ENCODE measurements at places on chromosomes 1 and 21.

DNA sequence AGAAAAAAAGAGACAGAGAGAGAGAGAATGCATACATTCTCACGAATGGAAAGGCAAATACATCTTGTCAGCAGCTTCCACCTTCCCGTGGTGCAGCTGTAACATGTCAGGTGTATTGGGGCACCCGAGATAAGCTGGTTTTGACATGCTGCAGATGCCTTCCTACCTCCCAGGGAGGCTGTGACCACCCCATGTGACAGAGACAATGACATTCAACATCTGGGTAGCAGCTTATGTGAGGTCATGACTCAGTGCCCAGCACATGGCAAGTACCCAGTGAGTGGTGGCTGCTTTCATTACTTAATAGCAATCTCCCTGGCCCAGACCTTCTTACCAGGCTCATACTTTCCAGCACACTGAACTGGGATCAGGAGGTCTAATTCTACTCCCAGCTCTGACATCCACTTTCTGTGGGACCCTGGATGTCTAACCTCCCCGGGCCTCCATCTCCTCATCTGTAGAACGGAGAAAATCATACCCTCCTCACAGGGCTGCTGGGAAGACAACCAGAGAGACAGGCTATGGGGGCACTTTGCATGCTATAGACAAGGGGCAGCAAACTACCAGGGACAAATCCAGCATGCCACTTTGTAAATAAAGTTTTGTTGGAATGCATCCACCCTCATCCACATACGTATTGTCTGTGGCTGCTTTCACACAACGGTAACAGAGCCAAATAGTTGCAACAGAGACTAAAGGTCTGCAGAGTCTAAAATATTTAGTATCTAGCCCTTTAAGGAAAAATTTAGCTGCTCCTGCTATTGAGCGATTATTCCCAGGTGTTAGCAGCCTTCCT, 38.5 kb upstream of the ZBTB40 start:
- no peak overlapping the region for H3K27ac ChIP-seq
- H3K27me3 ChIP-seq = no peaks in the 10 kb centered on the region
- no peak overlapping the region for H3K4me3 ChIP-seq
- no peak for DNase-seq
- H3K36me3 ChIP-seq = no peaks in the 10 kb centered on the region

DNA sequence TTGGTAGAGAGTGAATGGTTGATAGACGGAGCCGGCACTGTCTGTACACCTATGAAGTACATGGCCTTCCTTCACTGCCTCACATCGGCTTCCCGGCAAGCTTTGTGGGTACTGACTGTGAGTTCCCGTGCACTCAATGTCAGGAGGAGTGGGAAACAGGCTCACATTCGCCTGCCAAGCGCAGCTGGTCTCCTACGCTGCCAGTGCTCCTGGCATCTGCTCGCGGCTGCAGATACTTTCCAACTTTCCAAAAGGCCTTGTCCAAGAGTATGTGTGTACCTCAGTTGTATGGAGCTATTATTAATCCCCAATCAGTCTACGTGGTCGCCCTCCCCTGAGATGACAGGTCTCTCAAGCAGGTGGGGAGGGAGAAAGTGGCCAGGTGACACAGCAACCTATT, 180.8 kb downstream of the ZSCAN20 start:
- H3K36me3 ChIP-seq = no peaks in the 10 kb centered on the region
- H3K4me1 ChIP-seq = no peaks in the 10 kb centered on the region
- no peak overlapping the region for H3K27ac ChIP-seq
- no peak overlapping the region for H3K4me3 ChIP-seq

- no peaks in the 10 kb centered on the region for H3K36me3 ChIP-seq
- no peak for DNase-seq
- no peaks in the 10 kb centered on the region for H3K27me3 ChIP-seq
- peaks cover 60% of the 10 kb centered on the region for H3K4me1 ChIP-seq
- no peak overlapping the region for H3K4me3 ChIP-seq
Observed at GRCh38 chr1:93734999-93735398, 53.4 kb upstream of the BCAR3 start.

GRCh38 chr1:230156068-230156467, 89.0 kb downstream of the GALNT2 start:
- H3K4me3 ChIP-seq = no peak overlapping the region
- no peak overlapping the region for H3K27ac ChIP-seq
- H3K36me3 ChIP-seq = peaks cover 7% of the 10 kb centered on the region
- DNase-seq = no peak
- H3K27me3 ChIP-seq = no peaks in the 10 kb centered on the region

GRCh38 chr1:231421546-231421970, 529 bp downstream of the EGLN1 start:
- no peaks in the 10 kb centered on the region for H3K36me3 ChIP-seq
- peak overlapping the region; percentile 95 for H3K4me3 ChIP-seq
- peak overlapping the region; percentile 65 for H3K27ac ChIP-seq
- no peak for DNase-seq

DNA sequence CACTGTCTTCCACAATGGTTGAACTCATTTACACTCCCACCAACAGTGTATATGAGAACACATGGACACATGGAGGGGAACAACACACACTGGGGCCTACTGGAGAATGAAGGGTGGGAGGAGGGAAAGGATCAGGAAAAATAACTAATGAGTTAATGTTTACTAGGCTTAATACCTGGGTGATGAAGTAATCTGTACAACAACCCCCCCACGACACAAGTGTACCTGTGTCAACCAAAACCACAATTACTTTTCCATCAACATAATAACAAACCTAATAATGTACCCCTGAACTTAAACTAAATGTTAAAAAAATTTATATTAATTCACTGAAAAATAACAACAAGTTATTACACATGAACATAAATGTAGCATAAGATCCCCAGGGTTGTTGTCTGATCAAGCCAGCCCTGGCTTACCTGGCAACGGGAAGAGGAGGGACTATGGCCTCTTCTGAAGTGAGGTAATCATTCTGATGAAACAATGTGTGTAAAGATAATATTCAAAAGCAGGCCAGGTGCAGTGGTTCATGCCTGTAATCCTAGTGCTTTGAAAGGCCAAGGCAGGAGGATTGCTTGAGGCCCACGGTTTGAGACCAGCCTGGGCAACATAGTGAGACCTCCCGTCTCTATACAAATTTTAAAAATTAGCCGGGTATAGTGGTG, 40.8 kb upstream of the HEATR1 start:
- H3K4me3 ChIP-seq = no peak overlapping the region
- no peak overlapping the region for H3K27ac ChIP-seq
- no peaks in the 10 kb centered on the region for H3K4me1 ChIP-seq
